ENCODE measurements at places on chromosomes 5 and 9.

DNA sequence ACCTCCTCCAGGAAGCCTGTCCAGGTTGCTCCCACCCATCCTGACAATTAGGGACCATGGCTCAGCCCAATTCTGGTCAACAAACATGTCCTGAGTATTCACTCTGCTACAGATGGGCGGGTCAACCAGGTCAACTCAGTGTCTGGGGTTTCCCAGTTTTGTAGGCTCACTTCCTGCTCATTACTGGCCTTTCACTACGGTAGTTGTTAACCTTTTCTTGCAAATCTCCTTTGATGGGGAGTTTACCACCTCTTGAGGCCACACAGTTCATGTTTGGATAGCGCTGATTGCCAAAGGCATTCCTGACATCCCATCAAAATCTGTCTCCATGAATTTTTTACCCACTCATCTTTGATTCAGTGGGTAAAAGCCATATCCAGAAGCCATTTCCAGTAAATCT is 13.8 kb downstream of the TMEM8B start:
- no peak for DNase-seq

DNA sequence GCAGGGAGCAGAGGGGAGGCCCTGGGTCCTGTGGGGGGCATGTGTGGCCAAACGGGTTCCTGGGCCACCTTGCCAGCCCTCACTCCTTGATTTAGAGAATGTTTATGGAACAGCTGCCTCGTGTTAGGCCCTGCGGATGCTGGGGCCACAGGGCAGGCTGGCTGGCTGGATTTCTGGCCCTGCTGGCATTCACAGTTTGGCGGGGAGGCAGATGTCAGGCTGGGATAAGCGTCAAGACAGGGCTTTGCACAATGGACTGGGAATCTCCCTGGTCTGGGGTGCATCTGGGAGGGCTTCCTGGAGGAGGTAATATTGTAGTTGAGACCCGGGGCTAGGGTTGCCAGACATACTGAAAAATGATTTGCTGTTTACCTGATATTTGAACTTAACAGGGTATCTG is 13.8 kb downstream of the NCS1 start:
- DNase-seq: no peak

DNA sequence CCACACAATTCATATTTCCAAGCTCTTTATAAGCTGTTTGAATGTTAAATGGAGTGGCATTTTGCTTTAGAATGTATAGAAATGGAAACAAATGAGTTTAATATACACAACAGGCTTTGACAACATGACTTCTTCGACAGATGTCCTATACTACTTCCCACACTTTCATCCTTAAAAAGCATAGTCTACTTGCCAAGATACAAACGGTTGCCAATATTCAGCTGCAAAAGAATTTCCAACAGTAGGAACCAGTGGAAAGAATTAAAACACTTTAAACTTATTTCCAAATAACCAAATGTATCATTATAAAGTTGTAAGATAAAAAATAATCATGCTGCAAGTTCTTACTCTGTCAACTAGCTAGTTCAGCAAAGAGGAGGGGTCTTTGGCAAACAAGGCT is 456.4 kb downstream of the PDE4D start:
- DNase-seq: no peak

DNA sequence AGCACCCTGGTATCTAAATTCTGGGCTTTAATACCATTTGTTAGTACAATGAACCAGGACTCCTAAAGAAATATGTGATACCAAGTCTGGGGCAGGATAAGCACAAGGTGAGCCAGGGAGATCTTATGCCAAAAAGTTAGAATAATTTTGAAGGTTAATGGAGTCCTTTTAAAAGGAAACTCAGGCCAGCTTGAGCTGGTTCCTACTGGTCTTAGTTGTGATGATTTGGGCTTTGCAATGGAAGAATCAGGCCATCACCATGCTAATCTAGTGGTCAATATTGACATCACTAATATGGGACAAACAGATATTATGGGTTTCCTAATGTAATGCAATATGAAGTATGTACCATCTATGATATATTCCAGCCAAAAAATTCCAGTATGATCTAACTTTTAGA is 7.5 kb upstream of the SPATA9 start:
- no peak for DNase-seq

DNA sequence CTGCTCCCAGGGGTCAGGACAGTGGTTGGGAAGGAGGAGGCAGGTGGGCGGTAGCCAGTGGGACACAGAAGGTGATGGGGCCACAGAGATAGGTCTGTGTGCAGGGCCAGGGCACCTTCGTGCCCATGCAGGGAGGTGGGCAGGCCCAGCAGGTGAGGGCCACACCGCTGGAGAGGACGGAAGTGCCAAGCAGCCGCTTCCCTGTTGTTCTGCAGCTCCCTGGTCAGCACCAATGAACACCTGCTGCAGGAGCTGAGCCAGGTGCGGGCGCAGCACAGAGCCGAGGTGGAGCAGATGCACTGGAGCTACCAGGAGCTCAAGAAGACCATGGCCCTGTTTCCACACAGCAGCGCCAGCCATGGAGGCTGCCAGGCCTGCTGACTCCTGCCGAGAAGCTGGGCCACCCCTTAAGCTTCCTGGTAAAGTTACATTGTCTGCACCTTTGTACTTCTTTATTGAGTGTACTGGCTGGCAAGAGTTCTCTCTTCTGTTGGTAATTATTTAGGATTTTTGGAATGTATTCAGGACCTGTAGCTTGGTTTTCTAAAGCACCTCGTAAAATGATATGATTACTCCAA is 40.3 kb downstream of the TPPP start:
- DNase-seq: no peak

DNA sequence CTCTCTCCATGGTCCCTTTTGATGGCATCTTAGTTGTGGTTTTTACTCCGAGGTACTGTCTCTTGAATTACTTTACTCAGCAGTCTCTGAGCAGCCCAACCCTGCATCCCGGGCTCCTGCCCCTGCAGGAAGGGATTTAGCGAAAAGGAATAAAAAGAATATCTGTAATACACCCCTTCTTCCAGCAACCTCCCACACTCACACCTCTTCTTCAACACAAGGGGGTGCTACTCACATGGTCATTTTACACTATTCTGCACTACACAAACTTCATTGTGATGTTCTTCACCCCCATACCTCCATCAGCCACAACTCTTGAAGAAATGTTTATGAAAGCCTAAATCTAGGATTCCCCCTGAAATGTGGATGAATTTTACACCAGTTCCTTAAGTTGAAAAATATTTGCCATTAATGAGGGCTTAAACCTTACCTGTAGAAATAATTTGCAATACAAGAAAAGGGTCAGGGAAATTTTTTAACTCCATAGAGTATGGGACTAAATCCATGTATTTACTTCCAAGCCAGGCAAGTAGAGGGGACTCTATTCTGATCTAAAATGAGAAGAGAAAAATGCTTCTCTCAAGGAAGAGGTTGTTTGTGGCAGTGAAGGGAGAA is 26.0 kb downstream of the TPD52L3 start:
- DNase-seq: no peak

- no peak for DNase-seq
Observed at GRCh38 chr9:134477342-134477925, 151.2 kb downstream of the RXRA start.

DNA sequence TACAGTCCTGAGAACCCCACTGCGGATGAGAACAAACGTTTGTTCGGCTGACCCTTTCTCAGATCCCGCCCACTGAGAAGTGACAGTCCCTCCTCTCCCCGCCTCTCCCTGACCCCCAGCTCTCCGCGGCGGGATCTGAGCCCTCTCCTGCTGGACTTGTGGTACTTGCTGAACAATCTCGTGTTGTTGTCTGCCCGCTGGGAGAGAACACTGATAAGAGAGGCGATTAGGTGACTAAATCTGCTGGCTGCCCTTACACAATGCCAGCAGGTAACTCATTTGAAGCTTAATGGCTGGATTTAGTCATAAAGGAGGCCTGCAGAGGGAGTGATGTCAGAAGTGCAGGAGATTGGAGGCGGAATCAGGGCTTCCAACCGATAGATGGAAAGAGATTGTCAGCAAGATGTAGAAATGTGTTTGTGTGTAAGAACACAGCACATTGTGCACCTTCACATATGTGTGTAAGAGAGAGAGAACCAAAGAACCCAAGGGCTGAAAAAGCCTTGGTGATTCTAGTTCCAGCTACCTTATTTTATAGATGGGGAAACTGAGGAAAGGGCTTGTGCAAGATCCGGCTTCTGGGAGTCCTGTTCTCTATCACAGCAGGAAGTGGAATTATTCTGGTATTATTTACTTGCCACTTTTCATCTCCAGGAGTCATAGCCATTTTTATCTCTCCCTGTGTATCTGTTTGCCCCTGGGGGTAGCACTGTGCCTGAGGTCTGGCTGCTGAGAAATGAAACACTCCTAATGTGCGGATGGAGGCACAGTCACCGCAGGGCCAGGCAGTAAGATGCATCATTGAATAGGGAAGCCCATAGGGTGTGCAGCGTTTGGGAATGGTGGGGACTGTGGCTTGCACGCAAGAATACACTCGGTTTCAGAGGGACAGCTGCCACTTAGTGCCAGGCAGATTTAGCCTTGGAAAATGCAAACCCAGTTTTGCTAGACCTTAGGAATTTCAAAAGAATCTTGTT is 203.7 kb upstream of the MSX2 start:
- no peak for DNase-seq

DNA sequence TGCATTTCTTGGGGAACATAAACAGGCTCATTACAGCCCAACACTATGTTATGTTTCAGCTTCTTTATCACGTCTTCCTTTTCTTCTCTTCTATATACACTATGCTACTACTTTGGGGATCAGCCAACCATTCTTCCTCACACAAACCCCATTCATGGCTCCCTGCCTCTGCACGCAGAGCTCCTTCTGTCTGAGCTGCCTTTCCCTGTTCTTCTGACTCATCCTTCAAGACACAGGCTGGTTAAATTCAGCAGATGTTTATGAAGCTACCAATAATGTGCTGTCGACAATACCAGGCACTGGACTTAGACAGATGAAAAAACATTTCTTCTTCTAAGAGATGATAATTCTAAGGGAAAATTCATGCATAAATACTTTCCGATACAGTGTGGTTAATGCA is 102.5 kb upstream of the TXNDC8 start:
- DNase-seq: no peak

- DNase-seq: no peak
Observed at GRCh38 chr9:127680226-127680625, 26.6 kb upstream of the CFAP157 start.

DNA sequence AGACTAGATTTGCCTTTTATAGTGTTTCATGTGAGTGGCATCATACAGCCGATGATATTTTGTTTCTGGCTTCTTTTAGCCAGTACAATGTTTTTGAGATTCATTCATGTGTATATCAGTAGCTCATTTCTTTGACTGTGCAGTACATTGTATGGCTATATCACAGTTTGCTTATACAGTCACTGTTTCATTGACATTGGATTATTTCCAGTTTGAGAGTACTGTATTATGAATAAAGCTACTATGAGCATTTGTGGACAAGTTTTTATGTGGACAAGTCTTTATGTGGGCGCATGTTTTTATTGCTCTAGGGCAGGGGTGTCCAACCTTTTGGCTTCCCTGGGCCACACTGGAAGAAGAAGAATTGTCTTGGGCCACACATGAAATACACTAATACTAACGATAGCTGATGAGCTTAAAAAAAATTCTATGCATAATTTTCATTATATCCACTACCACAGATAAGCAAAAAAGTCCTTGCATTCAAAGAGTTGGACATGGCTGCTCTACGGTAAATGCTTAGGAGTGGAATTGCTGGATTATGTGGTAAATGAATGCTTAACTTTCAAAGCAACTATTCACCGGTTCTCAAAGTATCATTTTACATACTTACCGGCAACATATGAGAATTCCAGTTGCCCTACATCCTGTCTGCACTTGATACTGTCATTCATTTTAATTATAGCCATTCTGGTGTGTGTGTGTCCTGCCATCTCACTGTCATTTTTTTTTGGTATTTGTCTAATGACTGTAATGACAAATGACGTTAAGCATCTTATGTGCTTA is 177.8 kb downstream of the RGS3 start:
- no peak for DNase-seq

GRCh38 chr5:40429258-40430100 is 250.2 kb upstream of the PTGER4 start:
- no peak for DNase-seq

GRCh38 chr5:177111720-177112394 is 21.7 kb upstream of the NSD1 start:
- DNase-seq: peak; percentile 32

- DNase-seq: no peak
Observed at GRCh38 chr5:67879620-67880510, 335.7 kb upstream of the PIK3R1 start.

GRCh38 chr5:149707097-149707496 is 23.0 kb upstream of the PPARGC1B start:
- DNase-seq: no peak

- no peak for DNase-seq
Observed at GRCh38 chr5:473551-474192, 30.7 kb downstream of the EXOC3 start.

GRCh38 chr9:128765499-128765898 is 6.2 kb downstream of the ZER1 start:
- no peak for DNase-seq

GRCh38 chr5:126054577-126055347 is 368.4 kb upstream of the GRAMD2B start:
- no peak for DNase-seq

DNA sequence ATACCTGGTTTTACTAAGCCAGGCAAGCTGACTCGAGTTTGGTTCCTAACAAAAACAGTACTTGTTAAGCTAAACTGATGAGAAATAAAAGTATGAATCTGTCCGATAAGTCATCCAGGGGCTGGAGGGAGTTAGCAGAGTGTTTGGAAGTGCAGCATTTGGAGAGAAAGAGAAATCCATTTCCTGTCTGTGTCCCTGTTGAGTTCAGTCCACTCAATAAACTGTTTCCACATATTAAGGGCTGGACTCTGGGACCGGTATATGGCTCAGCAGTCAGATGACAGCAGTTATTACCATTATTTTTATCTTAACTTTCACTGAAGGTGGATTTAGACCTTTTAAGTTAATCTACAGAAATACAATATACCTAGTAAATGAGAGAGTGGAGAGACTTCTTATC is 130.6 kb upstream of the ADRA1B start:
- no peak for DNase-seq

GRCh38 chr9:132864691-132865090 is 13.4 kb downstream of the AK8 start:
- DNase-seq: no peak

DNA sequence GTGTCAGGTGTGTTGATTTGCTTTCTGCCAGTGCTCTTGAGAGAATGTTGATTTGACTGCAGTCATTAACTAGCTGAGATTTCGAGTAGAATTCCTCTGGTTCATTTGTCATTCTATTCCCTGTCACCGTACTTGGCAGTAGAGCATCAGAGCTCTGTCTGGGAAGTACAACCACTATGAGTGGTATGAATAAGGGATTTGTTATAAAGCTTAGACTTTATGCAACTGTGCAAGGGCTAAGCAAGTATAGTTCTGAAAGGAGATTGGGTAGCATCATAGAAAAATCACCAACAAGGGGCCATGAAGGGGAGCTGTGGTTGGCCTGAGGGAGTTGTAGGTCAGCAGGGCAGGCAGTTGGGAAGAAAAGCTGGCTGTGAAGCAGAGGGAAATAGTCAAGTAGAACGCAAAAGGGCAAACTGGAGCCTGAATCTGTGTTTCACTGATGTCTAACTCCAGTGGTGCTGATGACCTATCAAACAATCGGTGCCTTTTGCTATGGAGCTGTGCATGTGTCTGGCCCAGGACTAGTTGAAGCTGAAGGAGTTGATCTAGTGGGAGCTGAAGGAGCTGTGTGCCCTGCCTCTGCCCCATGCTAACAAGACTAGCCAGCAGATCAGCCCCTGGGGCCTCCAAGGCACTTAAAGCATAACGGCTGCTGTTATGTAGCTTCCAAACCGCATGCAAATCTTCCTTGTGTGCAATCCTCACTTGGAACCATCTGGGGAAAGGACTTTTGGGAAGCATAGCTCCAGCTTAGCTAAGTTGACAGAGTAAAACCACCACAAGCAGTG is 110.0 kb downstream of the SLC28A3 start:
- DNase-seq: no peak

GRCh38 chr5:104345222-104346016 is 782.8 kb upstream of the NUDT12 start:
- no peak for DNase-seq

All from activated CD8-positive, alpha-beta memory T cell treated with anti-CD3 and anti-CD28 coated beads for 4 hours (primary cell).